ENCODE measurements at places on chromosomes 1 and 21.
A peak's percentile ranks its signal among the peaks of the same experiment; 100 is the strongest.

DNA sequence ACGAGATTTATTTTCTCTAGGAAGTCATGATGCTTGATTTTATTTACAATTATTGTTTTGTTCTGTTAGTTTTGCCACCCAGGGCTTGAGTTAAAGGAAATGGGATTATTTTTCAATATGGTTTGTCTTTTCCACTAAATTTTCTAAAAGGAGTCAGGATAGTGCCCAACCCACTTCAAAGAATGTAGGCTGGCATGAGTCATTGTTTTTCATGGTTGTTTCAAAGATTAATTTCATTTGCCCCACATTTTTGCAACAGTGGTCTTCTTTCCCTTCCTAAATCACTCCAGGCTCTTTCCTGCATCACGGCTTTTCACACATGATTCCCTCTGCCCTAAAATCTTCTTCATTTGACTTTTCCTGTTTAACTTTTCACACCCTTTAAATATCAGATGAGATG is 2.5 kb downstream of the SLAMF6 start:
- DNase-seq = peak; percentile 20

DNA sequence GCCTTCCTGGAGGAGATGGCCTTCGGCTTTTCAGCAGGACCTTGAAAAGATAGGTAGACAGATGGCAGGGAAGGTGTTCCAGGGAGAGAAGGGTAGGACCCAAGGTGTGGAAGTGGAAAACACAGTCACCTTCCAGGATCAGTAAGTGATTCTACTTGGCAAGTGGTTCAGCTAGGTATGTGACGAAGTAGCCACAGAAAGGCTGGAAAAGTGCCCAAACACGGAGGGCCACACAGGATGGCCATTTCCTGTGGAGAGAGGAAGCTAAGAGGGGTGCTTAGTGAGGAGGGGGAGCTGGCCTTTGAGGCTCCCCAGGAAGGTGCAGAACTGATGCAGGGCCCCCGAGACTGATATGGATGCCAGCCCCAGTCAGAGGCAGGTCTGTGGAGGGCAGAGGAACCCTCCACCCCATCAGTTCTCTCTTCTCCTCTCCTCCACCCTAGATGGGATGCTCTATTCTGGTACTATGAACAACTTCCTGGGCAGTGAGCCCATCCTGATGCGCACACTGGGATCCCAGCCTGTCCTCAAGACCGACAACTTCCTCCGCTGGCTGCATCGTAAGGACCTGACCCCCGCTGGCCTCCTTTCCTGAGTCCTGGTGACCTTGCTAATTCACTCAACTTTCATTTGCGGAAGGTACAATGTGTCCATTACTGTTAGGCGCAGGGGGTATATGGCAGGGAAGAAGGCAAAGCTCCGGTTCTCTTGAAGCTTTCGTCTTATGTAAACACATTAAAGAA is 6.8 kb downstream of the SEMA4A start:
- peak; percentile 54 for DNase-seq

DNA sequence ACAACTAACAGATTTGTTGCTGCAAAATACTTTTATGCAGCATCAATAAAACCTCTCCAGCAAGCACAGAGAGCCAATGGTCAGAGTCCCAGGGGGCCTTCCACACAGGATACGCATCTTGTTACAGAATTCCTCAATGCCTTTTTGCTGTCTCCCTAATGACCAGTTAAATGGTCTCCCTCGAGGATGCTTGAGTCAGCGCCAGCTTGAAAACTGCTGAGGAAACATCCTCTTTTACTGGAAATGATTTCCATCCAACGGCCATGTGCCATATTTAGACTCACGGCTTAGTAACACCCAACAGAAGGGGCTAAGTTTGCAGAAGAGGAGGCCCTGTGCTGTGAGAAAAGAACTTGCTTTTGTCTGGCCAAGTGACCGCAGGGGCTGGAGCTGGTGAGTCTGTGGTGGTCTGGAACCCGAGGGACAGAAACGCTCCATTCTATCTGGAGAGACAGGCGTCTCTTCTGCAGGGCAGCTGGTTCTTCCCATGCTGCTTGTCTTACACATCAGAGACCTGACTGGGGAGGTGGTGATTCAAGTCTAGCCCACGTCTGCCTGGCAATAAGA is 496.4 kb downstream of the SETD4 start:
- DNase-seq = no peak

DNA sequence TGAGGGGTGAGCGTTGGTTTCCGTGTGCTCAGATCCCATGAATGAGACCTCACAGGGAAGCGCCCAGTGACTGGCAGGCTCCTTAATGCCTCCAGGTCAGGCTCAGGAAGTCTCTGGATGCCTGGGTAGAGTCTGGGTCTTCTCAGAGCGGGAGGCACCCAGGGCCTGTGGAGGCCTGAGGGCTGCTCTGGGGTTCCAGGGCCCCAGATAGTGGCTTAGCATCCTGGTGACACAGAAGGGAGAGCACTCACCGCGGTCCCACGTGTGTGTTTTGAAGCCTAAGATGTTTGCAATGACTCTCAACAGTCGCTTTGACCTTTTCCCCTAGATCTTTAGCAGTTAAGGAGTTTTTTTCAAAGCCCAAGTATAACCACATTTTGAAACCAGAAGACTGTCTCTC is 25.0 kb downstream of the PRMT2 start:
- no peak for DNase-seq

DNA sequence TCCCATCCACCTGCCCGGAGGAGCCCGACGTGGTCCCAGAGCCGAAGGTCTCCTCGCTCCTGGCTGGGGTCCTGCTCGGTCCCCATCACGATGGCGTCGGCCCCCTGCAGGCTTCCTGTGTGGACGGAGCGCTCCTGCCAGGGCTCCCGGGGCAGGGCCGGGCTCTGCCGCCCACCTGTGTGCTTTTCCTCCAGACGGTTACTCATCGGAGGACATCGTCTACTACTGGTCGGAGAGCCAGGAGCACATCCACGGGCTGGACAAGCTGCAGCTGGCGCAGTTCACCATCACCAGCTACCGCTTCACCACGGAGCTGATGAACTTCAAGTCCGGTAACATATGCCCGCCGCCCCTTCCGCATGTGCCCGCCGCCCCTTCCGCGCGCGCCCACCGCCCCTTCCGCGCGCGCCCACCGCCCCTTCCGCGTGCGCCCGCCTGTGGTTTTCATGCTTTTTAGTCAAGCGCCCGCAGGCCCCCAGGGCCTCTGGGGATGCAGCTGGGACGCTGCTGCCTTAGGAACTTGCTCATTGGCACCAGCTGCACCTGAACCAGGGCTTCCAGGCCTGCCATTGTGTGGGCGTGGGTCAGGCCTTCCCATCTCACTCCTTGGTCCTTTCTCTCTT is 8.9 kb downstream of the GABRD start:
- no peak for DNase-seq

DNA sequence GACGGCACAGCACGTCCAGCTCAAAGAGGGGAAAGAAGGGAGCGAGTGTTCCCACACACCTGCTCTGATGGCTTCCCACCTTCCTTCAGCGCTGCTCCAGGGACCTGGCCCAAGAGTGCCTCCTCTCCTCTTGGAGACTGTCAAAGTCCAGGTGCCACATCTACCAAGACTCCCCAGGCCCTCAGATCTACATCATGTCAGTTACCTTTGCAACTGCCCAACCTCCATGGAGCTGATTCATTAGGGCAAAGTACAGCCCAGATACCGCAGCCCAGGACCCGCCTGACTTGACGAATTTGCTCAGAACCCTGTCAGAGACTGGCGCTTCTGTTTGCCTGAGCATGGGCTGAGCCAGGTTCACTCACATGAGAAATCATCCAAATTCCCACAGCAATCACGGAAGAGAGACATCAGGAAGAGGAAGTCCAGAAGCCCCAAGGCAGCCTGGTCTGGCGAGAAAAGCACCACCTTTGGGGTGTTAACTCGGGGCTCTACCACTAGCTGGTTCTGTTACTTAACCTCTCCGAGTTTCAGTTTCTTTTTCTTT is at the start of gene SEC16B:
Gene SEC16B (minus strand): TSS at position 234 of the 547 bp plus-strand sequence. CDS start 2,077 bp downstream, outside the sequence.
- peak; percentile 83 for DNase-seq
